Transverse colon (tissue), 4 donors: ENCODE measurements at places on chromosomes 5 and 9. TPM values are rescaled to one million over a fixed set of nuclear protein-coding genes. Genes with fewer than 3 reads are reported as not detected.
A peak's percentile ranks its signal among the peaks of the same experiment; 100 is the strongest.

- no peaks in the 10 kb centered on the region for H3K27me3 ChIP-seq
- peaks cover 4% of the 10 kb centered on the region for H3K4me1 ChIP-seq
- no peaks in the 10 kb centered on the region for H3K36me3 ChIP-seq
- no peak for DNase-seq
- no peak overlapping the region for H3K4me3 ChIP-seq
Observed at GRCh38 chr9:86600291-86600690, 246.1 kb upstream of the TUT7 start.

DNA sequence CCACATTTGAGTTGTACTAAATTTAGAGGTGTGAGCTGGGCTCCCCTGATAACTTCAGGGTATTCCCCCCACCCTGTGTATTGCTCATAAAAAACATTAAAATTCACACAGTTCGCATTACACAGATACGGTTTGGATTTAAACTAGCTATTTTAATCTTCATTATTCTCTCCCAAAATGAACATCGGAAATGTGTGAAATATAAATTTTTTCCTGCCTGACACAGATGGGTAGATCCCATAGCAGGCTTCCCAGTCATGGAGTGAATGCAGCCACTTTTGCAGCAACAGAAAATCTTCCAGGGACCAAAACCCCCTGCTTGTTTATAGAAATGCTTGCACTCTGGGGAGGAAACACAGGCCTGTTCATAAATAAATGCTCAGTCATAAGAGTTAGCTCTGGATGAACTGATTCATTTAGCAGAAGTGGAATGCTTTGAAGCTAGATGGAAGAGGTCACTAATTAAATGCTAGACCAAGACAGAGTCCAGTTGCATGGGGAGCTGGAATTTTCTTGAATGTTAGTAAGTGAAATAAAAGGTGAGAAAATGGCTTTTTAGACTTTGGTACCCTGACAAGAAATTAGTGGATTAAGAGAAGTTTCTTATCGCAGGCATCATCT lies 115.6 kb downstream of the PDE8B start:
- H3K4me3 ChIP-seq, result no peak overlapping the region
- no peaks in the 10 kb centered on the region for H3K27me3 ChIP-seq
- no peak for DNase-seq
- no peaks in the 10 kb centered on the region for H3K36me3 ChIP-seq

GRCh38 chr5:6365142-6365976 lies 13.0 kb downstream of the MED10 start:
- no peak overlapping the region for H3K27ac ChIP-seq
- no peak for DNase-seq
- H3K36me3 ChIP-seq, result peaks cover 8% of the 10 kb centered on the region
- H3K4me1 ChIP-seq, result no peaks in the 10 kb centered on the region

- peak overlapping the region; percentile 34 for H3K27ac ChIP-seq
- no peaks in the 10 kb centered on the region for H3K36me3 ChIP-seq
- H3K27me3 ChIP-seq, result peaks cover 48% of the 10 kb centered on the region
- peak overlapping the region; percentile 19 for H3K4me3 ChIP-seq
- no peak for DNase-seq
Observed at GRCh38 chr9:129696944-129697655, 31.7 kb downstream of the PRRX2 start.

DNA sequence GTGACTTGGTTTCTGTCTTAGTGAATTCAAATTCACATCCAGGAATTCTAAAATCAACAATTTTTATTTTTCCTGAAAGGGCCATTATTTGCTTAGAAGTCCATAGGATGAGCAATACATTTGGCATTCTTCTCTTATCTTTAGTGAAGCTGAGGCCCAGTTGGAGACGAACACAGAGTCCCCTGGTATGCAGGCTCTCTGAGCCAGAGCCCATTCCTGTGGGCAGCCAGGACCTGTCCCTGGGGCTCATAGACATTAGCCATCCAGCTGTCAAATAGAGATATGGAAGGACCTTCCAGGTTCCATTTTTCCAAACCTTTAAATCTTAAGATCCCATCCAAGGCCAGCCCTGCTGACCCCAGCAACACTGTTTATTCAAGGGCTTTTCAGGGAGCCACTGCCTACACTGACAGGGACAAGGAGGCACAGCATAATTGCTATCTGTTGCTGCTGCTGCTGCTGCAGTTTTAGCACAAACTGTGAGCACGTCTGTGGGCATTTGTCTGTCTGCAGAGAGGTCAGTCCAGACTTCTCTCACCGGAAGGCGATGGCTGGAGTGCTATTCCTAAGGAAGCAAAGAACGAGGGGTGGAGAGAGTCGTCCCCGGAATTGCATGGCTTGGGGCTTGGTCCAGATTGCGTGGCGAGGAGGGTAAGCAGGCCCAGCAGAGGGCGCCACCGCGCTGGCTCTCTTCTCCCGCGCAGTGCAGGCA lies 639.0 kb downstream of the CCDC171 start:
- H3K36me3 ChIP-seq, result no peaks in the 10 kb centered on the region
- peaks cover 6% of the 10 kb centered on the region for H3K4me1 ChIP-seq
- H3K4me3 ChIP-seq, result no peak overlapping the region
- H3K27me3 ChIP-seq, result no peaks in the 10 kb centered on the region
- H3K27ac ChIP-seq, result peak overlapping the region; percentile 5

DNA sequence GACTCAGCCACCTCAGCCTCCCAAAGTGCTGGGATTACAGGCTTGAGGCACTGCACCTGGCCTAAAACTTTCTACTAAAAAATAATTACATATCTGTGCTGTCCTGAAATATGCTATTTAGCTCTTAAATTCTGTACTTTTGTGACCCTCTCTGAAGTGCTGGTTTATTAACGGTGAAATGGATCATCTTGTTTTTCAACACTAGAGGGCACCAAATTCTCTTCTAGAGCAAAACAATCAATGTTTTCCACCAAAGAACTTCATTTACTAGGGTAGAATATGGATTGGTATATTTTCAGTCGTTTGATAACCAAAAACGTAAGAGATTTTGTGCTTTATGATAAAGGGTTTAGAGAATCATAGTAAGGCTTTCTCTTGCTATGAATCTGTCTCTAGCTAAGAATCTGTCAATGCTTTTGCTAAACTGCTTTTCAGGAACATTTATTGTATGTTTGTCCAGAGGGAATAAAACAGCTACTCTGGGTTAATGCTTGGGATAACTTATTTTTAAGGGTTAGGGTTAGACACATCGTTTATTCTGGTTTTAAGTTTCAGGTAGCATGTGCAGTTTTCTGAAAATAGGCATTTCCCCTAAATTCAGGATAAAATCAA lies 63.6 kb downstream of the RNF180 start:
- no peaks in the 10 kb centered on the region for H3K36me3 ChIP-seq
- no peak for DNase-seq
- H3K27me3 ChIP-seq, result no peaks in the 10 kb centered on the region
- no peaks in the 10 kb centered on the region for H3K4me1 ChIP-seq

- H3K36me3 ChIP-seq, result no peaks in the 10 kb centered on the region
- no peak overlapping the region for H3K4me3 ChIP-seq
- H3K4me1 ChIP-seq, result no peaks in the 10 kb centered on the region
- no peak overlapping the region for H3K27ac ChIP-seq
Observed at GRCh38 chr9:95147452-95148207, 169.9 kb downstream of the FANCC start.

DNA sequence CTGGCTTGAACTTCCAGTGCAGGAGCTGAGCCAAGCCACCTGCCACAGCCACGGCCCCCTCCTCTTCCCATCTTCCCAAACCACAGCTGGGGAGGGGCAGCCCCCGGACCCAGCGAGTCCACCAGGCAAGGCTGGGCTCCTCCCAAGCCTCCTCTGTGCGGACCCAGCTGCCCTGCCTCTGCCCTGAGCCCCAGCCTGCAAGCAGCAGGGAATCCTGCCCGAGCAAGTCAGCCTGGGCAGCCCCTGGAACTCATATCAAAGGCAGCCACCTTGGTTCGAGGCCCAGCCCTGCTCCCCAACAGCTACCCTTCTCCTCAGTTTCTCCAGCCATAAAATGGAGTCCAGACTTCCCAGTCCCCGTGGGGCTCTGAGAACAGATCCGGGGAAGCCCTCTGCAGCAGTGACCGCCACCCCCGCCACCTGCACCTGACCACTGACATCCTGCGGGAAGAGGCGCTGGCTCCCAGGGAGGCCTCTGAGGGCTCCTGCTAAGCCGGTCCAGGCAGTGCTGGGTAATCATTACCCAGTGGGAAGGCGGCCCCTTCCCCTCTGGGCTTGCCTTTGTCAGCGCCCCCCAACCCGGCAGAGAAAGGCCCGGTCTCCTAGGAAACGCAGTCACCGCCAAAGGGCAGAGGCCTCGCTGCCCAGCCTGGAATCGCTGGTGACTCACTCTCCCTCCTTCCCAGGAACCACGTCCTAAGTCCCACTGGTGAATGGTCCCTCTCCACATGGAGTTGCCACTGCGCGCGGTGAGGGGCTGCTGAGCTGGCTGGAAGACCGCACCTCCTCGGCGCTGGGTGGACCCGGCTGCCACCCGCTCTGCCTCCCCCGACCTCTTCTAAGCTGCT lies 1.5 kb downstream of the VAV2 start:
- H3K36me3 ChIP-seq, result no peaks in the 10 kb centered on the region
- H3K27ac ChIP-seq, result peak overlapping the region; percentile 90
- peak; percentile 65 for DNase-seq
- peak overlapping the region; percentile 71 for H3K4me3 ChIP-seq
- H3K27me3 ChIP-seq, result no peaks in the 10 kb centered on the region

GRCh38 chr9:128706671-128707381 lies 4.5 kb downstream of the PKN3 start:
- peaks cover 10% of the 10 kb centered on the region for H3K4me1 ChIP-seq
- no peak for DNase-seq
- no peak overlapping the region for H3K4me3 ChIP-seq

GRCh38 chr9:18626046-18626698 lies 152.2 kb downstream of the ADAMTSL1 start:
- H3K36me3 ChIP-seq, result no peaks in the 10 kb centered on the region
- H3K27ac ChIP-seq, result no peak overlapping the region
- H3K4me3 ChIP-seq, result no peak overlapping the region
- no peaks in the 10 kb centered on the region for H3K4me1 ChIP-seq

GRCh38 chr9:95981761-95982390 lies 106.4 kb downstream of the ERCC6L2 start:
- H3K27ac ChIP-seq, result no peak overlapping the region
- DNase-seq, result no peak
- peaks cover 6% of the 10 kb centered on the region for H3K4me1 ChIP-seq
- H3K4me3 ChIP-seq, result no peak overlapping the region

DNA sequence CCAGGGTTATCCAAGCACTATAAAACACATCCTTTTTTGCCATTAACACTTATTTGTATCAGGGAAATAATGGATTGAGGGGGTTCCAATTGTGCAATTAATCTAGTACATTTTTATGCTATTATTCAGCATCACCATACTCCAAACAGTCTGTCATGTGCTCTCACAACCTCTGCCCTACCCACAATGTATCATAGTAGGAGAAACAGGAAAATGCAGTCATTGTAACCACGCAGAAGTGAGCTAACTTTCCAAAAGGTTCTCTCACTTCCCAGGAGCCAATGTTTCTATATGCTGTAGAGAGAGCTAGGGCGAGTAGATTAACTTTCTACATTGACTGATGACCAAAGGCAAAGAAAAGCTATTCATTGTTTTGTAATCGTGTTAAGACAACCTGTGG lies 29.8 kb downstream of the DAB2 start:
- H3K27me3 ChIP-seq, result no peaks in the 10 kb centered on the region
- H3K36me3 ChIP-seq, result no peaks in the 10 kb centered on the region
- peaks cover 19% of the 10 kb centered on the region for H3K4me1 ChIP-seq
- H3K27ac ChIP-seq, result no peak overlapping the region
- DNase-seq, result no peak

- DNase-seq, result no peak
- H3K4me3 ChIP-seq, result no peak overlapping the region
- peaks cover 39% of the 10 kb centered on the region for H3K4me1 ChIP-seq
- H3K27me3 ChIP-seq, result no peaks in the 10 kb centered on the region
- no peaks in the 10 kb centered on the region for H3K36me3 ChIP-seq
- no peak overlapping the region for H3K27ac ChIP-seq
Observed at GRCh38 chr9:134666208-134666607, 24.6 kb downstream of the COL5A1 start.

DNA sequence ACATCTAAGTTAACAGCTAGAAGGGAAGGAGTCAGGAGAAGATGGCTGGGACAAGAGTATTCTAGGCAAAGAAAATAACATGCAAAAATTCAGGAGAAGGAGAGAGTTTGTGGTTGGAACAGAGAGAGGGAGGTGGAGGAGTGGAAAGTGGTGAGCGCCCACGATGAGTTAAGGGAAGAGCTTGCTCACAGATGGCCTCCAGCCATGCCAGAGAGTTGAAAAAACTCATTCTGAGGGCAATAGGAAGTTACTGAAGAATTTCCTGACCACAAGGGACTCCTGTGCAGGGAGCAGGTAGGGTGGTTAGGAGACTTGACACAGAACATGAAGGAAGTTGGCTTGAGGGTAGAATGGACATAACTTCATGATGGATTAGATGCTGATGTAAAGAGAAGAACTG lies 159.7 kb downstream of the DOCK2 start:
- H3K27me3 ChIP-seq, result no peaks in the 10 kb centered on the region
- H3K27ac ChIP-seq, result no peak overlapping the region
- H3K36me3 ChIP-seq, result no peaks in the 10 kb centered on the region
- no peaks in the 10 kb centered on the region for H3K4me1 ChIP-seq
- no peak for DNase-seq
- no peak overlapping the region for H3K4me3 ChIP-seq

GRCh38 chr5:170639221-170639925 lies 135.6 kb downstream of the KCNIP1 start:
- H3K27ac ChIP-seq, result no peak overlapping the region
- peaks cover 6% of the 10 kb centered on the region for H3K27me3 ChIP-seq
- H3K36me3 ChIP-seq, result no peaks in the 10 kb centered on the region
- DNase-seq, result no peak
- peaks cover 1% of the 10 kb centered on the region for H3K4me1 ChIP-seq

DNA sequence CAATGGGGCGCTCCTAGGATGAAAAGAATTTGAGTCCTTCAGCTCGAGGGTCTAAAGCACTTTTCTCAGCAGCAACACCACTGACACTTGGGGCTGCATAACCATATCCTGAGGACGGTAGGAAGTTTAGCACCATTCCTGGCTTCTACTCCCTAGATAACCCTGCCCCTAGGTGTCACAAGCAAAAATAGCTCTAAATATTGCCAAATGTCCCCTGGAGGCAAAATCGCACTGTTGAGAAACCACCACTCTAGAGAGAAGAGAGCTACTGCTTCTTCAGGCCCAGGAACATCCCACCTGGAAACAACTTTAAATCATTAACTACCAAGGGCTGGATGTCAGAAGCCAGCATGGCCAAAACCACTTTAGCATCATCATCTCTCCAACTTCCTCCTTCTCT lies 29.8 kb downstream of the MYO10 start:
- no peak for DNase-seq
- no peaks in the 10 kb centered on the region for H3K27me3 ChIP-seq
- no peak overlapping the region for H3K27ac ChIP-seq

GRCh38 chr5:33806738-33807442 lies 84.9 kb downstream of the ADAMTS12 start:
- no peaks in the 10 kb centered on the region for H3K36me3 ChIP-seq
- no peaks in the 10 kb centered on the region for H3K27me3 ChIP-seq
- H3K4me1 ChIP-seq, result no peaks in the 10 kb centered on the region
- no peak overlapping the region for H3K4me3 ChIP-seq

- H3K27ac ChIP-seq, result no peak overlapping the region
Observed at GRCh38 chr5:73743161-73743560, 117.2 kb downstream of the ARHGEF28 start.

GRCh38 chr9:26437056-26437711 lies 455.4 kb downstream of the CAAP1 start:
- no peaks in the 10 kb centered on the region for H3K36me3 ChIP-seq
- no peak for DNase-seq
- no peak overlapping the region for H3K27ac ChIP-seq
- no peaks in the 10 kb centered on the region for H3K27me3 ChIP-seq
- H3K4me1 ChIP-seq, result no peaks in the 10 kb centered on the region

GPR21 gene
- not detected for total RNA-seq

FGF18 gene
- total RNA-seq, result not detected

CHSY3 gene
- 0.60 TPM for total RNA-seq

TAF1L gene
- total RNA-seq, result not detected

CXXC5 gene
- total RNA-seq, result 34.0 TPM

SH3RF2 gene
- total RNA-seq, result 79.9 TPM
